ENCODE measurements at places on chromosomes 7 and 10.
A peak's percentile ranks its signal among the peaks of the same experiment; 100 is the strongest.

DNA sequence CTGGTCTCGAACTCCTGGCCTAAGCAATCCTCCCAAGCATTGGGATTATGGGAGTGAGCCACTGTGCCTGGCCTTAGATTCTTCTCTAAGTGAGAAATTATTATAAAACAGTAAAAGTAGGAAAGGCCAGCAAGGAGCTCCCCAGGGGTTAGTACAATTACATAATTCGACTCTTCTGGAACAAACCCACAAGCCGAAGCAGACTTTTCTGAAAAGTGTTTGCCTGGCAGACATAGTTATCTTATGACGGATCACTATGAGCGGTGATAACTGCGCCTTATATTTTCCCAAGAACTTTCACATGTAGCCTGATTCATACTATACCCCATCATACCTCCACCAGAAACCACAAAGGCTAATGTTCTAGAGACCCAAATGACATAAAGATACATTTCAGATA is 30.2 kb upstream of the SH3PXD2A start:
- no peak for DNase-seq

- DNase-seq: peak; percentile 53
These were observed 772 bp downstream of the SGMS1 start for GRCh38 chr10:50622706-50623662.

- DNase-seq: no peak
These were observed 103.6 kb downstream of the LYZL1 start for GRCh38 chr10:29392376-29393021.

GRCh38 chr7:146359176-146359575 is 242.6 kb downstream of the CNTNAP2 start:
- DNase-seq: no peak

DNA sequence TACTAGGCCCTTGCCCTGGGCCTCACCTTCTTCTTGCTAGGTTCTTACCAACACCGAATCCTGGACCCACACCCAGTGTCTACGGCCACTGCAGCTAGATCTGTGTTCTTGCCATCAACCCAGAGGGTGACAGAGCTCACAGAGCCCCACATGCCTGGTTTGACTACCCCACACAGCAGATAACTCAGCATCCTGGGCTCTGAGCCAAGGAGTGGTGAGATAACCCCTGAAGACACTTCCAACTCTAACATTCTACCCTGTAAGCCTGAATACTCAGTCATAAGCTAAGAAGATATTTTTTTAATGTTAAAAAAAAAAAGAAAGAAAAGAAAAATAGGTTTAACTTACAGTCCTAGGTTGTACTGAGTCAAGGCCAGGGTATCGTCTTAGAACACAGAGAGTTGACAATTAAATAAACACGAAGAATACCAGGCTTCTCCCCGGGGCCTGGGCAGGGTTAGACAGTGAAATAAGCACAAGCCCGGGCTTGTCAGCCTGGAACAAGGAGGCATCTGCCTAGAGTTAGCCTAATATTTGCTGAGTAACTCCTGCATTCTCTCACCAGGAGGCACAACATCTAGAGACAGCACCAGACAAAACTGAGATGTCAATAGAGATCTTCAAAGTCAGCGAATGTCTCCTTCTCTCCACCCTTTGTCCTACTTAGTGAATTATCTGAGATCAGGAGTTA is 556.5 kb upstream of the LRRN3 start:
- no peak for DNase-seq

- peak; percentile 26 for DNase-seq
These were observed 73.3 kb upstream of the NFE2L3 start for GRCh38 chr7:26078437-26079336.

DNA sequence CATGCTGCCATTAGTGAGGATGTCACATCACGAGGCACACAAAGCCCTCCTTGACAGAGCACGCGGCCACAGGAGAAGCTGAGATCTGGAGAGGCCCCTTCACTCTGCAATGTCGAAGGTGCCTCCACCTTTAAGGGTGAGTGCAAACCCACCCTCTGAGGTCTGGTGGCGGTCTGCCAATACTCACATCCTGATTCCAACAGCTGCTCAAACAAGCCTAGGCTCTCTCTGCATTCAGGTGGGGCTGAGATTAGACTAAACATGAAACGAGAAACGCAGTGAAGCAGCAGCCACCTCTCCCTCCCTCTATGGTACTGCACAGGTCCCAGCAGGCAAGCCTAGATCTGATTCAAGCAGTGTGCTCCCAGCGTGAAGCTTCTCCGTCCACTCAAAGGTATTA is 151.8 kb downstream of the TCERG1L start:
- DNase-seq: no peak

- DNase-seq: no peak
These were observed 6.1 kb upstream of the BLVRA start for GRCh38 chr7:43752411-43752810.

DNA sequence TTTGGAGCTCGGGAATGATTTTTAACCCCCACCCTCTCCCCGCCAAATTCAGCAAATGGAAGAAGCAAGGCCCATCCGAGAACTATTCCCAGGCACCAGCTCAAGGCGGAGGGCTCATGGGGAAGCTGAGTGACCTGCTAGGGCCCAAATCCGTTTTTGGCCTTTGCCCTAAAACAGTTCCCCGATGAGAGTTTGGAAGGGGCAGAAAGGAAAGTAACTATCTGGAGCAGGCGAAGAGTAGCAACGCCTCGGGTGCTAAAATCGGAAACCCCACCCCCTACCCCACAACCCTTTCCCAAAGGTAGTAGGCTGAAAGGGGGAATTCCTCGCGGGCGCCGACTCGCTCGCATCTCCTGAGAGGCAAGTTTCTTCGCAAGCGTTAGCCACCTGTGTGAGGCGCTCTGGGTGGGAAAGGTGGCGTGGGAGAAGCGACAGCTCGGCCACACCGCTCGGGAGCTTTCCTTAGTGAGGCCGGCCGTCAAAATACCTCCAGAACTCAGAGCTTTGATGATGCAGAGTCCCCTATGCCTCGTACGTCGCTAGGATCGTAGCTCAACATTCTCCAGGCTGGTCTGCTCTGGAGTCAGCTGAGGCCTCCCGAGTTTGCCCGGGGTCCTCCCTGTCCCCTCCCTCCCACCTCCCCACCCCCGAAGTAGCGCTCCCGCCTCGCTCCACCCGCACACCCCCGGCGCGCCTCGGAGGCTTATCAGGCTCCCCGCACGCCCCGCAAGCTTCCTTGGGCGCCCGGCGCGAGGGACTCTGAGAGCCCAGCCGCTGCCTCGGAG is 642 bp upstream of the PRKG1 start:
- no peak for DNase-seq

DNA sequence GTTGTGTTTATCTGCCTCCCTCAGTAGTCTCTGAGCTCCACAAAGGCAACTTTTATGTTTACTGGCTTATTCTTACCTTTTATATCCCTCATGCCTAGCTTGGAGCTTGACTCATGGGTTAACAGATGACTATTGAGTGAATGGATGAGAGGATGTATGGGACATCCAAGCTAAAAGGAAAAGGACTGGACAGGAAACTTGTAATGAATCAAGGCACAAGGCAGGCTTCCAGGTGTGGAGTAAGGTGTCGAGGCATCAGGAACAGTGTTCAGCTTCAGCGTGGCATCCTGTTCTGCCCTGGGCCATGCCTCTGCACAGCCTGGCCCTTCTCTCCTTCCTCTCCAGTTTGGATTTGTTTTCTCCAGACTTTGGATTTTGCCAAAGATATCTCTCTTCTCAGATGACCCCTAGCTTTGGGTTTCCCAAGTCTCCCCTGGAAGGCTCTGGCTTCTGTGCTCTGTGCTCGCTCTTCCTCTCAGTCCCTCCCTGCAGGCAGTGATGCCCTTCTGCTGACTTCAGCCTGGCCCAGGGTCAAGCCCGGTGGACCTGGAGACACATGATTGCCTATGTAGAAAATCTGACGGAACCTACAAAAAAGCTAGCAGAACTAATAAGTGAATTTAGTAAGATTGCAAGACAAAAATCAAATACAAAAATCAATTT is 367.3 kb downstream of the CXCL12 start:
- no peak for DNase-seq

DNA sequence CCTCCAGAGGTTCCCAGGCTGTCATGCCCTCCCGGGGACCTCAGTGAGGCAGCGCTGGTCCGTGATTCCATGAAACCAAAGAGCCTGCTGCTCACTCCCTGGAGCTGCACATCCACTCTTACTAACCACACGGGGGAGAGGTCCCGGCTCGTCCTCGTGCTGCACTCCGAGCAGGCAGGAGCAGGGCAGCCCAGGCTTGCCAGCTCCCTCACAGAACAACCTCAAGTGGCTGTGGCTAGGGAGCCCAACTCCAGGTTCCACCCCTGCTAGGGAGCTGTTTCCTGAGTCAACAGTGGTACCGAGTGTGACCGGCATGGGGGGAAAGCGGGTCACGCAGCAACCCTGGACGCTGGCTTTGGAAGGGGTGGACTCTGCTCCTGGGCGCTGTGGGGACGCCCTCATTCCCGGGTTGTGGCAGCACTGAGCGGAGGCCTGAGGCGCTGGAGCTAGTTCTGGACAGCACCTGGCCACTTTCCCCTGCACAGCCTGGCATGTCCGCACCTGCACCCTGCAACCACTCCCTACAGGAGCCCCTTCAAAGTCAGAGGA is 27.9 kb upstream of the PPP2R2D start:
- no peak for DNase-seq

DNA sequence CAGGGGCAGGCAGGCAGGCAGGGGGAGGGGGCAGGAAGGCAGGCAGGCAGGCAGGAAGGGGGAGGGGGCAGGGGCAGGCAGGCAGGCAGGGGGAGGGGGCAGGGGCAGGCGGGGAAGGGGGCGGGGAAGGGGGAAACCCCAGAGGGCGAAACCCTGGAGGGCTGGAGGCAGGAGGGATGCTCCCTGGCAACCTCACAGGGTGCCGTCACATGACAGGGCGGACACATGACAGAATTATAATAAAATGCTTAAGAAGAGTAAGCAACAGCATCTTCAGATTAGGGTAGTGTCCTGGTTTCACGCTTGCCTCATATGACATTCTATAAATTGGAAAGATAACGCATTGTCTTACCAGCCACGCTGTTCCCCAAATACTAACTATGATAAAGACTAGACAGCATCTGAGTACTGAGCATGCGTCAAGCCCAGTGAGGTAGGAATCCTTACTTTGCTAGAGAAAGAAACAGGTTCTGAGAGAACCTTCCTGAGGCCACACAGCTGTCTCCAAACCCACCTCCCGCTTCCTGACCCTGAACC is 131.6 kb downstream of the DIP2C start:
- no peak for DNase-seq

GRCh38 chr7:148021507-148022045 is 569.0 kb upstream of the C7orf33 start:
- no peak for DNase-seq

DNA sequence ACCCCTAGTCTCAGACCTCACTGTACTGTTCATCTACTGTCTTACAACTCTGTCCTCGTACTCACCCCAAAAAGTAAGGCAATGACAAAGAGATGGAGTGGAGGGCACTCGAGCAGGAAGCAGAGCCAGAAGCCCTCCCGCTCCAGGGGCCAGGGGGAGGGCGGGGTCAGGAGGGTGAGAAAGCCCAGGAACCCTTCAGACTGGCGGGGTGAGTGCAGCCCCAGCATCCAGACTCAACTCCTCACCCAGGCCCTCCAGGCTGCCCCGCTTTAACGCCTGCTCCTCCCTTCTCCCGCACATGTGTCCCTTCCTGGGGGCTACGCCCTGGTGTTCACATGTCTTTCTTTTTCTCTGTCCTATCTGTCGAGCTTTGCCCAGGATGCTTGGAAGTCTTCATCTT is 66.1 kb downstream of the CALML3 start:
- DNase-seq: no peak

DNA sequence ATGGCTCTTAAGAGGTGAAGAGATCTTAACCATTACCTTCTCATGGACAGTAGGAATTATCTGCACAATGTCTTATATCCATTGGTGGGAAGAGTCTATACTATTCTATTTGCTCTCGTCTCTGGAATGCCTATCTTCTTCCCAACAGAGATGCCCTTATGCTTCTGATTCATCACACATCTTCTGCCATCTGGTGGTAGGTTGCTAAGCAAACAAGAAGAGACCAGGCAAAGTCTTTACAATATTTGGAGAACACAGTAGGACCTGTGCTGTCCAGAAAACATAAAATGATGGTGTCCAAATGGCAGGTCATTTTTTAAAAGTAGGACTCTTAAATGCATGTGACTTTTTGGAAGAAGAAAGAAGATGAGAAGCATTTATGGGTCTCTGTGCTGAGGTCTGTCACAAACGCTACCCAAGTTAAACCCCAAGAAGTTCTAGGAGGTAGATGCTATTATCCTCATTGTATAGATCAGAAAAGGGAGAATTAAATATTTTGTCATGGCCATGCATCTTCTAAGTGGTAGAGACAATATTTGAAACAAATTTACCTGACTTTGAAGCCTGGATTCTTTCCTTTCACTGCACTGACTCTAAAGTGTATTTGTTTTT is 67.8 kb upstream of the NXPH1 start:
- DNase-seq: no peak

- DNase-seq: no peak
These were observed 11.8 kb upstream of the TSPAN12 start for GRCh38 chr7:120869700-120870099.

DNA sequence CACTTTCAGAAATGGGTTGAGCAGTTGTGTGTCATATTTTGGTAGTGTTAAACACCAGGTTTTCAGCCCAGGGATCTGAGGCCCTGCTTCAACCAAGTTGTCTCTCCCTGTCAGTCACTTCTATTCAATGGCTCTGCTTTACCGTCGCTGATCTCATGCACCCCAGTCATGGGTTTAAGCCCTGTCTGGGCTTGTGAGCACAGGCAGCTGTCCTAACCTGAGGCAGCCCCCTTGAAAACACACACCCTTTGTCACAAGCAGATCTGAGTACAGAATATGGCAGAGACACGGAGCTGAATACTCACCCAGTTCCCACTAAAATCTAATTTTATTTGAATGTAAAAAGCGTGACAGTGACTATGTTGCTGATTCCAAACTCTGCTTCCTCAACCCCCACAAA is 110.6 kb upstream of the GLI3 start:
- DNase-seq: no peak

GRCh38 chr10:4201866-4202825 is 417.1 kb upstream of the KLF6 start:
- DNase-seq: no peak

DNA sequence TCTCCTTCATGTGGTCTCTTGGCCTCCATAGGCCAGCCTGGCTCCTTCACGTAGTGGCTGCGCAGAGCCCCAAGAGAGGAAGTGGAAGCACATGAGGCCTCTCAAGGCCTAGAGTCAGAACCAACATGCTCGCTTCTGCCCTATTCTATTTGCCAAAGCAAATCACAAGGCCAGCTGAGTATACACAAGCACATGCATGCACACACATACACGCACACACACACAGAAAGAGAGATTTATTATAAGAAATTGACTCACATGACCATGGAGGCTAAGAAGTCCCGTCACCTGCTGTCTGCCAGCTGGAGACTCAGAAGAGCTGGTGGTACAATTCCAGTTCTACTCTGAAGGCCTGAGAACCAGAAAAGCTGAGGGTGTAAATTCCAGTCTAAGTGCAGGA is 64.3 kb upstream of the NRP1 start:
- DNase-seq: no peak

GRCh38 chr7:81865754-81866153 is 95.9 kb upstream of the HGF start:
- no peak for DNase-seq
